ENCODE measurements at places on chromosomes 2 and 18.

GRCh38 chr2:10467401-10467800 is 19.3 kb upstream of the ODC1 start:
- peak; percentile 12 for DNase-seq

DNA sequence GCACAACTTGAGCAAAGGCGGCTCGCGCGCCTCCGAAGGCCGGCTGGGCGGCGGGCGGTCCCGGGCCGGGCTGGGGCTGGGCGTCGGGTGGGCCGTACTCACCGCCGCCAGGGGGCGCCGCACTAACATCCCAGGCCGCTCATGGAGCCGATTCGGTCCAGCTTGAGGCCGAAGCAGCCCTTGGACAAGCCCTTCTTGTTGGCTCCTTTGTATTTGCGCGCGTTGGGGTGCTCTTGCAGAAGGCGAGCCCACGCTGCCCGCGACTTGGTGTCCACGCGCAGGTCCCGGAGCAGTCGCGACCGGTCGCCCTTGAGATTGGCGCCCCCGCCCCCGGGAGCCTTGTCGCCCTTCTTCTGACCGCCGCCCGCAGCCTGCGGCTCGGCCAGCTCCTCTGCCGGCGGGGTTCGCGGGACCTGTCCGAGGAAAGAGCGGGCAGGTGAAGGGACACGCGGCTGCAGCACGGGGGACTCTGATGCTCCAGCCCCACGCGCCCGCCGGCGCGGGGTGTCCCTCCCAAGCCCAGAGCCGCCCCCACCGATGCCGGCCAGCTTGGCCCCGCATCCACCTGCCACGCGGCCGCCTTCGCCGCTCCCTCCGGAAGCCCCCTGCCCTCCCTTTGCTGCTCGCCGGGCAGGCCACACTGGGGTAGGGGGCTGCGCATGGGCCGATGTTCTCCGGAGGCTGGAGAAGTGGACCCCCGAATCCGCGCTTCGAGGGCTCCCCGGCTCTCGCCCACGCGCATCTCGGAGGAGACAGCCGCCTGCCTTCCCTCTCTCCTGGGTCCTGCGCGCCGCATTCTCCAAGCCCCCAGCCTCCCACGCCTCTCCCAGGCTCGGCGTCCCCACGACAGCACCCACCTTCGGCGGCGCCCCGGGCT is 655 bp downstream of the NPPC start:
- peak; percentile 78 for DNase-seq

DNA sequence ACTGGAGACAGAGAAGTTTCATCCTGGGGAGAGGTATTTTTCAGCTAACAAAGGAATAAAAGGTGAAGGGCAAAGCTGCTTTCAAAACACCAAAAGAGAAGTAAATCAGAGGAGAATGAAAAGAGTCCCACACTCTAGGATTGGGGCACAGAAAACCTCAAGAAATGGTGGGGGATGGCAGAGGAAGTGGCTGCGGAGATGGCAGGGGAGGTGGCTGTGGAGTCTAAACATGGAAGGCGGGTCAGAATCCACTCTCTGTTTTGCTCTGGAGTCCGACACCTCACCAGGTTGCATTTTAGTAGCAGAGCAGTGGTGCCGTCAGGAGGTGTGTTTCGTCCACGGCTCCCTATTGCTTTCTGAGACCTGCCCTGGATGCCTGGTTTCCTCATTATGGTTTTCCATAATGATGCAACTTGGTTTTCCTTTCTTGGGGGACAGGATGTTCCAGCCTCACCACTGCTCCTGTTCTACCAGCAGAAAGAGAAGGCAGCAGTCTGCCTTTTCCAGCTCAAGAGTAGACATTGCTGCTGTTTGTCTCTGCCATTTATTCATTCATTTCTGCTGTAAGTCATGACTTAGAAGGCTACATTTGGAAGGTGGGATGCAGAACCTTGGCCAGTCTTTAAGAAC is 188.7 kb downstream of the ANKRD44 start:
- no peak for DNase-seq

DNA sequence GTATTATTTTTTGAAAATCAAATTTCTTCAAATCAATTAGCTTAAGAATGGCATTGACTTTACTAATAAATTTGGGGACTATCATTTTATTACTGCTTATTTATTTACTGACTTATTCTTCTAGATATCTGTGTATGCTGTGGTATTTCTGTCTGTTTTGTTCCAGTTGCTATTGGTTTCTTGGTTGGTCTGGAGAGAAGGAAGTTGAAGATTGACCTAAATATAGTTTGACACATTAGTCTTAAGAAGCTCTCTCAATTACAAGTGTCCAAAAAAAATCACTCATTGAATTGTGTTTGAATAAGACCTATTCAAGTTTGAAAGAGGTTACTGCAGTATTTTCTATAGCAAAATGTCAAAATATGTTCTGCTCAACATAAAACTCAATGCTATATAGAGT is 153.3 kb upstream of the KYNU start:
- DNase-seq = no peak

- no peak for DNase-seq
These were observed at the start of gene MSTN for GRCh38 chr2:190062601-190063000. Gene MSTN, minus strand, starts transcription at chr2:190062729. Its CDS starts 133 bp downstream, at chr2:190062596.

DNA sequence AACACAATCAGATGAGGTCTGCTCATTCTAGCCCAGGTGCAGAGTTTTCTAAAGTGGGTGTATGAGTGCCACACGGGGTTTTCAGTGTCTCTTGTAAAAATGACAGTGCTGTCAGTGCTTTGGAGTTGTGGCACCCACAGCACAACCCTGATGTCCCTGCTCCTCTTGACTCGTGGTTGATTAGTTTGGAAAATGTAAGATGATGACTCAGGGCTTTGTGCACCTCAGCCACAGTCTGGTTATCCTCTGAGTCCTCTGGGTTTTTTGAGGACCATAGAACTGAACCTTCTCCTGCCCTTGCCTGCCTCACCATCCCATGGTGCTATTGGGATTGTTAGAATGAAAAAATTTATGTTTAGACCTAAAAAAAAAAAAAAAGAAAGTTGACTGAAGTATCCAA is 105.6 kb downstream of the MYO1B start:
- peak; percentile 58 for DNase-seq

DNA sequence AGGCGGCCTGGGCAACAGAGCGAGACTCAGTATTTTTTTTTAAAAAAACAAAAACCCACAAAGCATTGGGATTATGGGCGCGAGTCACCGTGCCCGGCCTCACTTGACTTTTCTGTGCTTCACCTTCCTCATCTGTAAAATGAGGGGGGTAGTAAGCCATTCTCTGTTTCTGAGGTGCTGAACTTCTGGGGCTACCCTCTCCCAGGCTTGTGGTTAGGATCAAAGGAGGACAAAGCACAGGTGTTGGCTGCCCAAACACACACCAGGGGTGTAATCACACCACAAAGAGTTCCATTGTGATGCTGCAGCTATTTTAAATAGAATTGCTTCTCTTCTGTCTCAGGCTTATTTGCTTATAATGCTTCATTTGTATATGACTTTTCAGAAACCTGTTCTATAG is 35.8 kb upstream of the INHBB start:
- no peak for DNase-seq

GRCh38 chr2:86315084-86315483 is 22.3 kb downstream of the REEP1 start:
- no peak for DNase-seq

GRCh38 chr2:61262699-61263098 is 100.7 kb downstream of the C2orf74 start:
- peak; percentile 13 for DNase-seq

GRCh38 chr2:229081411-229081810 is 189.7 kb downstream of the PID1 start:
- no peak for DNase-seq

GRCh38 chr2:129906139-129906860 is 73.2 kb upstream of the RAB6C start:
- DNase-seq = no peak

DNA sequence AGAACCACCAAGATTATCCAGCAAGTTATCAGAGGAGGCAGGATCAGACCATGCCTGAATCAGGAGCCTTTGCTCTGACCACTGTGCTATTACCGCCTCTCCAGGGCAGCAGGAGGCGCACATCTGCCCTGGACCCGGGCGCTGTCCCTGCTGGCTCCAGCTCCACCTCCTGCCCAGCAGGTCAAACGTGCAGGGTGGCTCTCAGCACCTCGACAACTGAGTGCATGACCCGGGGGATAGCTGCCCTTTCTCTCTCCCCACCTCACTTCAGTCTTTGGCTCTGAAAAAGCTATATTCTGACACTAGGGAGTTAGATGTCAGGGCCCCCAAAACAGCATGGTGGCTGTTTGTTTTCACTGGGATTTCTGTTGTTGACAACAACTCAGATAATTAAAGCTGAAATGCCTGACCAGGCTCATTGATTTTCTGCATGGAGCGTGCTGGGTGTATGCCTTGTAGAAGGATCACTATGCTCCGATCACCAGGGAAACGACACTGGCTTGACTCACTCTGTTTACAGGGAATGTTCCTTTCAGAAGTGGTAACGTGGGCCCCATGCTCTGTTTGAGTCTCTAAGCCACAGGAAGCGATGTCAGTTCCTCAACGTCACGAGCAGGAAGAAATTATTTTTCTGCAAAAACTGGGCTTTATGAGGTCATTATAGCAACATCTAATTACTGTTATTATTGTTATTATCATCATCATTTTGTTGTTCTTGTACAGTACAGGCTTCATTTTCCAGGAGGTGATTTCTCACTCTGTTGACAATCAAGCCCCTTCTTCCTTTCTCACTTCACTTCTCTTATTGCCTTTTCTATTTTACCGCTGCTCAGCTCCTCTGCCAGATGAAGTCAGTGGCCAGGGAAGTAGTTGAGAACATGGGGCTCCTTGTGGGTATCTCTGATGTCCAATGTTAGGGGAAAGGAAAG is 125.6 kb downstream of the PLB1 start:
- DNase-seq = peak; percentile 85

DNA sequence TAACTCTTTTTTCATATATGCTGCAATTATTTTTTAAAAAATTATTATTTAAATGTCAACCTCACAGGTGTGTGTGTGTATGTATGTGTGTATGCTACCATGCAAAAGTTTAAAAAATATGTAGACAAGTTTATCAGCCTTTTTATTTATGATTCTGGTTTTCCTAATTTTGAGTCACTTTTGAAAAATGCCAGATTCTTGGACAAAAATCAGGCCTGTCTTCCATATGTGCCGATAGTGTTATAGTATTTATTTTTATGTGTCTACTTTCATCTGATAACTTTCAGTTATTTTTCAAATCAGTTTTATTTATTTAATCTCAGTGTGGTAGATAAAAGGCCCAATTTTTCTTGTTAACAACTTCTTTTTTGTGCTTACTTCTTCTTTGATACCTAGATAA is 176.2 kb downstream of the RDH14 start:
- DNase-seq = no peak

DNA sequence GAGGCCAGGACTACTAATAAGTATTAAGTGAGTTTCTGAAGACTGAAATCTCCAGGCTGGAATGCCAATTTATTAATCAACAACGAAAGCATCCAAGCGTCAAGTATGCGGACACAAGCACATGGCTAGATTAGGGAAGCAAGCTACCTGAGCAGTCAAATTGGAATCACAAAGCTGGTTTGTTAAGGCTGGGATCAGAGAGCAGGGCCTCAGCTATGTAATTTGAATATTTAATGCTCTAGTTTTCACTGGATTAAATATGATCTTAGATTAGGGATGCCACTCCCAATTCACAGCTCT is 5.7 kb downstream of the CCL20 start:
- DNase-seq = no peak

DNA sequence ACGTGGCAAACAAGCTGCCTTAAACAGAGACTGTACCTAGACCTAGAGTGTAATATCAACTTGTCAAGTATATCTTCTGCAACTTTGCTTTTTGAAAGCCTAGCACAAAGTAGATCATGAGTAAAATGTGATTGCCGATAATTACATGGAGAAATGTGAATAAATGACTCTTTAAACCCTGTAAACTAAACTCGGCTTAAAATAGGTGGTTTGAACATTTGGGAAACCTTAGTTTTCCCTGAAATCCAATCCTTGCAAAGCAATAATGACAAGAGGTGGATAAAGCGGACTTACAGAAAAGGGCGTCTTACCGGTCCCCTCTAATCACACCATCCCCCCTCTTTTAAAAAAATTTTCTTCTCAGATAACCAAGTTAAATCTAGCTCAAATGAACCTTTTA is 549 bp upstream of the PSMD14 start:
- DNase-seq = no peak

DNA sequence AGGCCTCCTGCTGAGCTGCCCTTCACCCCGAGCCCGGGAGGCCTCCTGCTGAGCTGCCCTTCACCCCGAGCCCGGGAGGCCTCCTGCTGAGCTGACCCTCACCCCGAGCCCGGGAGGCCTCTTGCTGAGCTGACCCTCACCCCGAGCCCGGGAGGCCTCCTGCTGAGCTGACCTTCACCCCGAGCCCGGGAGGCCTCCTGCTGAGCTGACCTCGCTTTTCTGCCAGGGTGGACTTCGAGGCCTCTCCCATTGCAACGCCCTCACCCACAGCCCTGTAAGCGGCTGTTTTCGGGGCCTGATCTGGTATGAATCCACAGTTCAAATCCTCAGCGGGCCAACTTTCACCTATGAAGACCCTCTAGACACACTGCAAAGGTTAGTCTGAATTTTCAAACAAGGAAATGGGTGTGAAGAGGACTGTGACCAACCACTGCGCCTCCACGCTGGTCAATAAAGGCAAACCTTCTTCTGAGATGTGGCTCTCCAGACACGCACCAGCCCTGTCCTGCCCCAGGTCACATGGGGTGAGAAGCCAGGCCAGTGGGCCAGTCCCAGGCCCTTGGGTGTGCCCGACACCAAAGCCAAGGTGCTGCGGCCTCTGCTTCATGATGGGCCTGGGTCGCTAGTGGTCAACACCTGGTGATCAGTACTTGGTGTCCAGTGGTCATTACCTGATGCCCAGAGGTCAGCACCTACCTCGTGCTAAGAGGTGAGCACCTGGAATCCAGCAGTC is 225.1 kb upstream of the SALL3 start:
- no peak for DNase-seq

- DNase-seq = no peak
These were observed 355.2 kb downstream of the PARD3B start for GRCh38 chr2:204900487-204900886.

- DNase-seq = no peak
These were observed 94.9 kb downstream of the FHOD3 start for GRCh38 chr18:36392164-36392978.

- DNase-seq = no peak
These were observed 790.8 kb downstream of the SOCS6 start for GRCh38 chr18:71079606-71080005.

DNA sequence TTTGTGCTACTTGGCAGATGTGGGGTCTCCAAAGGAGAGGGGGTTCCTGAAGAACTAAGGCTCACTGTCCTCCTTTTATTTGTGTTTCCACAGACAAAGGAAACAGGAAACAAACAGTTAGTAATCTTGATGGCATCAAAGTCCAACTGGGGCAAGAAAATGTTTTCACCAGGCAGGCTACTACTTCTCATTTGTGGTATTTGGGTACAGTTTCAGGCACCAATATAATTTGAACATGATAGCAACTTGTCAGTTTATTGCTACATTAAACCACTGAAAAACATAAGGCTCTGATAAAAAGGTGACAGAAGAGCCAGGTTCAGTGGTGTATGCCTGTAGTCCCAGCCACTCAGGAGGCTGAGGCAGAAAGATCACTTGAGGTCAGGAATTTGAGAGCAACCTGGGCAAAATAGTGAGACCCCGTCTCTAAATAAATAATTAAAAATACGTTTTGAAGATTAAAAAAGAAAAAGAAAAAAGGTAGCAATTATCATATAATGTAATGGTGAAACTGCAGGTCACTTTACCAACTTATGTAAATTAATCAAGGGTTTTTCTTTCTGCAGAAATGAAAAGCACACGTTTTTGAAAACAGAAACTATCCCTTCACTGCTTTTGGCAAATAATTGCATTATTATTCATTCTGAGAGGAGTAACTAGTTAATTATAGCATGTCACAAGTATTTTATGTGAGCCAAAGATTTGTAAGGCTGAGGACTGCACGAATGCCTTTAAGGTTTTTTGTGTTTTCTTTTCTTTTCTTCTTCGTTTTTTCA is 157.5 kb upstream of the CAVIN2 start:
- DNase-seq = no peak
